ENCODE measurements at places on chromosomes 7 and 10.

GRCh38 chr7:1890289-1891235, 220.5 kb downstream of the ELFN1 start:
- DNase-seq = no peak

- no peak for DNase-seq
These were observed 1144.1 kb downstream of the GATA3 start for GRCh38 chr10:9198611-9199010.

GRCh38 chr10:48520594-48520993, 84.3 kb downstream of the ARHGAP22 start:
- DNase-seq = no peak

DNA sequence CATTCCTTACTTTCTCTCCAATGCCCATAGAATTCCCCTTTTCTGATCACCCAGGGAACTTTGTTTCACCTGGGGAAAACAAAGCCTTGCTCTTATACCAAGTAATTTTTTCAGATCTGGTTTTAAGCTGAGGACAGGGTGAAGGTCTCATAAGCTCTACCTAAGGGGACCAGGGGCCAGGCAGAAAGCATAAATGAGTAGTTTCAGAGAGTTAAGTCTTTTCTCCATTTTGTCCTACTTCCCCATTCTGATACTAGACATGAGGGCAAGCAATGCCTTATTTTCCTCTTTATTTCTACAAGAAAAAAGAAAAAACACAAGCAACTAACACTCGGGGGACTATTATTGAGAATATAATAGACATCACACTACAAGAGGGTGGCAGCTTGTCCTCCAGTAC, 2.9 kb downstream of the AKR1D1 start:
- no peak for DNase-seq

- no peak for DNase-seq
These were observed 19.1 kb downstream of the ZNF365 start for GRCh38 chr10:62393237-62393636.

DNA sequence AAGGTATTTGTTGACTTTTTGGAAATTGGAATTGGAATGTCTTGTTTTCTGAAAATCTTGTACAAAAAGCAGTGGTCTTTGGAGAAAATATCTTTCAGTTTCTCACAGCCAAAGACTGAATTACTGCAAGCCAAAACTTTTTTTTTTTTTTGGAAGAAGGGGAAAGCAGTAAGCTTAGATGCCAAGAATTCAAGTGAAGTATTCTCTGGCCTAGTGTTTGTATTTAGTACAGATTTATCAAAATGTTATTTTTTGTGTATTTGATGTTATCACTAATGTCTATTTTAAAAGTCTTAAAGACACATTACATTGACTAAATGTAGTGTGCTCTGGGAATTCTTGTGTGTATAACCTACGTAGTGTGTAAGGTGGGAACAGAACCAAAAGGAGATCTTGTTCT, 6.2 kb downstream of the TET1 start:
- DNase-seq = no peak

- DNase-seq = no peak
These were observed 770 bp downstream of the PLXNA4 start for GRCh38 chr7:132575419-132575981.

DNA sequence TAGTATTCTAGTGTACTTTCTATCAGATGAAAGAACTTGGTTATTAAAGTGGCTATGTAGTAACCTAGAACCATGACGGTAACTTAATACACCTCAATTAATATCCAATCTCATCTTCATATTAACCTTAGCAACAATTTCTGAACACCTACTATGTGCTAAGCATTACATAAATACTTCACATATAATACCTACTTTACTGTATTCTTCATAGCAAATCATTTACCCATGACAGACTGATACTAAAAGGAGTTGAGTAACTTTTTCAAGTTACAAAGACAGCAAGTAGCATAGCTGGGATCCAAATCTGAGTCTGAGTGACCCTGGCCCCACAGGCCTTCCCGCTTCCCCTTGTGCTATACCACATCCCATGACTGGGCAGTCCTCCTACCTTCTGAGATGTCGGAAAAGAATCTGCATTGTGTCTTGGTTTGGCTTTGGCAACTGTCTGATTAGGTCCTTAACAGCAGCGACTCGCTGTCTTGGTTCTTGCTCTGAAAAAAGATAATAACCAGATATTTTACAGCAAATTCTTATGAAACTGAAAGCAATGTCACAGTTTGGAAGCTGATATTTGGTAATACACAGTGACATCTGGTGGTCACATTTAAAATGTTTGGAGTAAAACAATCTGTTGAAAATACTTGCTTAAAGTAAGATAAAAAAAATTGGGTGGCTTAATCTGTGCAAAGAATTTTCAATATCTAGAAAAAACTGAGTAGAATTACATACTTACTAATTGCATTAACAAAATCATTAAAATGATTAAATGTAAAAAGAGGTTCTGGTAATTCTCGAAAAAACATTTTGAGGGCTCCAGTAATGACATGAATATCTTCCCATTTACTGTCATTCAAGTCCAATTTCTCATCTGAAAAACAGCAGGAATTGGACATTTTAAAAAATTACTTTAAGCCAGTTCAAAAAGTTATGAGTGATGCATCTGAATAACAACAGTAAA, 120.1 kb downstream of the ARHGAP12 start:
- DNase-seq = no peak

DNA sequence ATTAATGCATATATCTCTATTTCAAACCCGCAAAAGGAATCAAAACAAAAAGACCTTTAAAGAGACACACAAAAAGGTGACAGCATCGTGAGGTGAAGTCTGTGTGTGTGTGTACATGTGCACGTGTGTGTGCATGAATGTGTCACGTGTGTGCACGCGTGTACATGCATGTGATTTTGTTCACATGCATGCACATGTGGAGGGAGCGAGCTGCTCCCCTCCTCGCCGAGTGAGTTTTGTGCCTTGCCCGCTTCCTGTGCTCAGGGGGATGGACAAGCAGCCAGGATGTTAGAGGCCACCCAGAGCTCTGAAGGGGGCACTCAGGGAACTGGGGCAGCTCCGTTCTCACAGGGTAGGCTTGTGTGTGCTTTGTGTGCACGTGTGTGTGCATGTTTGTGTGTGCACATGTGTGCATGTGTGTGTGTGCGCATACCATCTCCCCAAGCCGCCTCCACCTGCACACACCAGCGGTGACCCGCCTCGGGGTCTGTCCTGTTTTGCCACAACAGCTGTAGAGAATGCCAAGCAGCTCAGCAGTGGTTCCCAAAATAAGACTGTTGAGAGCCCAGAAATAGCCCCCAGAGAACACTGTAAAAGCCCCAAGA, 191.2 kb downstream of the PTPRN2 start:
- DNase-seq = no peak

GRCh38 chr7:30172451-30172850, 37.7 kb downstream of the MTURN start:
- DNase-seq = no peak

DNA sequence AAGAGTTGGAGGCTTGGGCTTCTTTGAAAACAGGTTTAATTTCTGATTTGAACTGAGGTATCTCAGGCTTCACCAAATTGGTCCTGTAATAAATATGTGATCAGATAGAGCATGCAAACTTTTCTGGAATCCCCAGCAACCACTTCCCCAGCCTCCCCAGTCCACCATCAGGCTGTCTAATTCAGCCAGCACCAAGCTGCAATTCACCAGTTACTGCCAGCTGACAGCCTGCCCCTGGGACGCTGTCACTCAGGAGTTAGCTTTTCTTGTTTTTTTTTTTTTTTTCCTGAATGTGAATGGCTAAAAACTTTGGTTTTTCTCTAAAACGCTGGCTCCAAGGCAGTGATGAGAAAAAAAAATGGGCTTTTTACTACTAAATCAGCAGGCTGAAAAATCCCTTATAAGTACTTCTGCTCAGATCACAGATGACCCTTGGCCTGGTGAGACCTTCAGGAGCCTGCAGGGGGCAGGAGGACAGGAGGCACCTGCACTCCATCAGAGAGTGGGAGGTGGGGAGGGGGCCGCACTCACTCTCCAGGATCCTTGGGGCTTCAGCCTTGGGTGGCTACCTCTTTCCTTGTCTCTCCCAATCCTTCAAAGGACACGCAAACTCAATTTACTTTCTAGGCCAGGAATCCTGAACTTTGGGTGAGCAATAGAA, 349.4 kb downstream of the GATA3 start:
- no peak for DNase-seq

Measured in omental fat pad (tissue), 4 donors.